Lower leg skin (tissue), 4 donors: ENCODE measurements at places on chromosomes 2 and 18. TPM values are rescaled to one million over a fixed set of nuclear protein-coding genes. Genes with fewer than 3 reads are reported as not detected.

ARHGAP28 gene
- 3.9 TPM for total RNA-seq

GALM gene
- 7.2 TPM for total RNA-seq

ANKRD30B gene
- not detected for total RNA-seq

DNA sequence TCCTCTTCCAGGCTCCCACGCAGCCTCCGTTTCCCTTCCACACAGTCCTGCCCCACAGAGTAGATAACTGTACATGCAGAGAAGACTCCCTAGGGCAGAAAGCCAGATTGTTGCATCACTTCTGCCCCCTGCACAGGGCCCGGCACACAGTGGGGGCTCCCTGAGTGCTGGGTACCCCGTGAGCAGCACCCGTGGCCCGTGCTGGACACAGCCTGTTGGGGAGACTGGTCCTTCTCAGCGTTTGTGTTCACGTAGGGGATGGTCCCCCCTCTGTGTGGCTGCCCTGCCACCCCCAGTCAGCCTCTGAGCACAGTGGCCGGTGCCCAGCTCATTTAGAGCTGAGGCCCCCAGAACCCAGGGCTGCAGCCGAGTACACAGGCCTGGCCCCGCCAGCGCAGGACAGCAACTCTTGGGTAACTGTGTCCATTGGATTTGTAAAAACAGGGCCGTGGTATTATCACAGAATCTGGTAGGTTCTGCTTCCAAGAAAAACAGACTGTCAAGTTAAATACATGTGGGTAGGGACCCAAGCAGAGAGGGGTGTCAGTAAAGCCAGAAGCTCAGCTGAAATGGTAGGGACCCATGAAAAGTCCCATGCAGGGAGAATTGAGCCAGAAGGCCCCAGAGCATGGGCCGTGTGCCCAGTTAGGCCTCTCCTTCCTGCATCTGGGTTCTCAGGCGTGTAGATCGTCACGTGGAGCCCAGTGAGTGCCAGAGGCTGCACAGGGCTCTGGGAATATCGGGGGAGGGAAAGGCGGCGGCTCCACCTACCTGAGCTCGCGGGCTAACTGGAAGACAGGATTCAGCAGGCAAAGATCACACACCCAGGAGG is 257.3 kb downstream of the ATAD2B start:
- peak; percentile 83 for DNase-seq

DNA sequence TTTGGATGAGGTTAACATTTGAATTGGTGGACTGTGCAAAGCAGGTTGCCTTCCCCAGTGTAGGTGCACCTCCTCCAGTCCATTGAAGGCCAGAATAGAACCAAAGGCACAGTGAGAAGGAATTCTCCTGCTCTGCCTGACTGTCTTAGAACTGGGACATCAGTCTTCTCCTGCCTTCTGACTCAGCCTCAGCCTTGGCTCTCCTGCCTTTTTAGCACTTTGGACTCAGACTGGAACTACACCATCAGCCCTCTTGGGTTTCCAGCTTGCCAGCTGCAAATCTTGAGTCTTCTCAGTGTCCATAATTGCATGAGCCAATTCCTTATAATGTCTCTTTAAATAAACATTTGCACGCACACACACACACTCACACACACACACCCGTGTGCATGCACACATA is 8.0 kb upstream of the TMEM177 start:
- DNase-seq: no peak

DNA sequence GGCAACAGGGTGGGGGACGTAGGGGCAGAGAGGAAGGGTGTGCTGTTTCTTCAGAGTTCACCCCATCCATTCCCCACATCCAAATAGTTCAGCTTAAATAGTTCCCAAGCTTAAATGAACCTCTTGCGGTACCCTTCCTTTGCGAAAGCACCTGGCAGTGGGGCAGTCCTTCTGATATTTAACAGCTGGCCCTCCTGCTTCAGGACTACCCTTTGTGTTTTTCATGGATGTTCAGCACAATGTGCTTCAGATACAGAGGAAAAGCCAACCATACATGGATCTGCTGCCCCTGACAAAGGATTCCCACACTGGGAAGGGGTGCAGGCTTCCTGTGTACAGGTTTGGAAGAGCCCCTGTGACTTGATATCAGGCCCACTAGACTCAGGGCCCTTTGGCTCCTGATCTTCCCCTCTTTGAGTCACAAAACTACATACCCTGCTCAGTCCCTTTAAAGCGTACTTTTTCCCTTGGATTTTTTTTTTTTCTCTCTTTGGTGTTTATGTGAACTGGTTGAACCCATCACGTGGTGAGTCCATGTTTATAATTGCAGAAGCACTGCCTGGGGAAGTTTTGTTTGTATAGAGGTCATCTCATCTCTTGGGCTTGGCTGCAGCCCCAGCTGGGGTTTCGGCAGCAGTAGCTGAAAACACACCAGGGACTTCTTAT is 45.3 kb upstream of the IGFBP5 start:
- no peak for DNase-seq

DNA sequence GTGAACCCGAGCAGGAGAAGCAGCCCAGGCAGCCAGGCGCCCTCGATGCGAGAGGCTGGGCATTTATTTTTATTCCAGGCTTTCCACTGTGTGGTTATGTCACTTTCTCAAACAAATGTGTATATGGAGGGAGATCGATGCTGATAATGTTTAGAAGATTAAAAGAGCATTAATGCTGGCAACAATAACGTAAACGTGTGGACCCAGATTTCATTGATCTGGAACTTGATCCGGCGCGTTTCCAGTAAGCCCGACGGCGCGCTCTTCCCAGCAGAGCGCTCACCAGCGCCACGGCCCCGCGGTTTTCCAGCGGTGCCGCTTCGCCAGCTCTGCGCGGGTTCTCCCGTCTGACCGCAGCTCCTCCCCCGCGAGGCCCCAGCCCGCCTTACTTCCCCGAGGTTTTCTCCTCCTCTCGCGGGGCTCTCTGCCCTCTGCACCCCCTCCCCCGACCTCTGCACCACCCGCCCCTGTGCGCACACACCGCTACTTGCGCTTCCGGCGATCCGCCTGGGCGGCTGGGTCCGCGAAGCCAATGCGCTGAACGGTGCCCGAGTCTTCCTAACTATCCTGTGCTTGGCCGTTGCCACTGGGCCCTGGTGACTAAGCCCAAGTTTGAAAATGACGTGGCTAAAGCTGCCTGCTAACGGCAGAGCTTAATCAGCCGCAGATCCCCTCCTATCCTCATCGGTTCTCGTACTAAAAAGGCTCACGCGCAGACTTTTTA is 6.1 kb downstream of the ONECUT2 start:
- DNase-seq: no peak

- DNase-seq: no peak
These were observed 767.0 kb downstream of the SLC4A3 start for GRCh38 chr2:220394433-220394832.

DNA sequence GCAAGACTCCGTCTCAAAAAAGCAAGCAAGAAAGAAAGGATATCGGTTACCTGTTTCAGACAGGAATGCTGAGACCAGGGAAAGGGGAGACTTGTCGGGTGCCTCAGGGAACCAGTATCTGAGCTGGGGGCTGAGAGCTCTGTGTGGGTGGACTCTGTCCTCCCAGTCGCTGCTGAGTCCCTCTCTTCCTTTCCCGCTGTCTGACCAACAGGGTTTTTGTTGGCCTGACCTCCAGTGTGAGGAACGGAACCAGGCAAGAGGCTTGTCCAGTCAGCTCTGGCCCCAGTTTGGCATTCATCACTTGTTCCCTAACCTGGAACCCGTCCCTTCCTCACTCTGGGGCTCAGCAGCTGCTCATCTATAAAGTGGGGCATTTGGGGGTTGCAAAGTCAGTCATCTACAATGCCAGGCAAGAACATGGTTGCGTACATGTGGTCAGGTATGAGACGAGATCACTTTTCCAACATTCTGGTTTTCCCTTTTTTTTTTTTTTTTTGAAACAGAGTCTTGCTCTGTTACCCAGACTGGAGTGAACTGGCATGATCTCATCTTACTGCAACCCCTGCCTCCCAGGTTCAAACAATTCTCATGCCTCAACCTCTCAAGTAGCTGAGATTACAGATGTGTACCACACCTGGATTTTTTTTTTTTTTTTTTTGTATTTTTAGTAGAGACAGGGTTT is 116.4 kb downstream of the PLB1 start:
- DNase-seq: no peak

DNA sequence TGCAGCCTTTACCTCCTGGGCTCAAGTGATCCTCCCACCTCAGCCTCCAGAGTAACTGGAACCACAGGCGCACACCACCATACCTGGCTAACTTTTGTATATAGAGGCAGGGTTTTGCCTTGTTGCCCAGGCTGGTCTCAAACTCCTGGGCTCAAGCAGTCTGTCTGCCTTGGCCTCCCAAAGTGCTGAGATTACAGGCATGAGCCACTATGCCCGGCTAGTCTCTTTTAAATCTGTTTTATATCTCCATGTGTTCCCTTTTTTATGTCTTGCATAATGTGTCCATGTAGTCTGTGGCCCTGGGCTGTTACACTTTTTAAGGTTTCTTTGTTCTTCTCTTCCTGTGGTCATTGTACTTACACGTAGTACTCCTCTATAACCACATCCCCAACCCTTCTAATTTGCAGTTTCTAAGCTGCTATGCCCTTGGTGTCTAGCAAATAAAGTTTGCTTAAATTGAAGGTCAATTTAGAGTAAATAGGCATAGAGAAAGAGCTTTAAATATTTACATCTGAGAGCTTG is 168.2 kb downstream of the MCFD2 start:
- DNase-seq: no peak

DNA sequence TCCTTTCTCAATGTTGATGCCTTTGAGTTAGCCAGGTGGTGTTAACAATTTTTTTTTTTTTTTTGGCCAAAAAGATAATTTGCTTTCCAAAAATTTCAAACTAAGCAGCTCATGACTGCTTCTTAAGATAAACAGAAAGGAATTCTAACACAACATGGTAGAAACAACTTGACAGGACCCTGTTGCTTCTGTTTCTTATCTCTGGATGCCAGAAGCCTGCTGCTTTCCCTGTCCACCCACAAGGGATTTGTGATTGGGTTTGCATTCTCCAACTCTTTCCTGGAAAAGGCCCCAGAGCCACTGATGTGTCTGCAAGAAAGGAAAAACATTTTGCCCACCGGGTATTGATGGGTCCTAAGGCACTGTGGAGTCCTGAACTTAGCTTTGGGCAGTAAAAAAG is 217.2 kb upstream of the PKDCC start:
- no peak for DNase-seq

DNA sequence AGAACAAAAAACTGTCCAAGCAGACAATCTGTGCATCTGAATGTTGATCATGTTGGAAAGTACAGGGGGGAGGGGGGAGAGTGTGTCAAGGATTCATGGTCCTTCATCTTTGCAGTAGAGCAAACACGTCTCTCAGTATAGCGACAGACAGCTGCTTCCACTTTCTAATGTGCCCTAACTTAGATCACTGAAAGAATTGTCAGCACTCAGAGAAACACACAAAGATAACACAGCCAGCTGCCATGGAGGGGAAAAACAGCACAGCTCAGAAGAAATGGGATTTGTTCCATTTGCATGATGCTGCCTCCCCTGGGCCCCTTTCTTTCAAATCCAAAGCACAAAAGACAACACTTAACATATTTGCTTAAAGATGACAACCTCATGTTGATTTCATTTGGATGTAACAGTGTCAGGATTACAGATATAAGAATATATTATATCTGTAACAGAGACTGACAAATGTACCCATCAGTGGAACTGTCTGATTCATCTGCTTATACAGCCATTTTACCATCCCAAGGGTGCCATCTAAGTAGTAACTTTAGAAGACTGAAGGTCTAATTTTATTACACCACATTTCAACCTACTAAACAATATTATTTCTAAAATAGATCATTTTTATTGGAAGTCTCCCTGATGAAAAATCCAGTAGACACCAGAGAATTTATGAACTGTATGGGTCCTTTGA is 17.7 kb downstream of the FIGN start:
- no peak for DNase-seq
